Kidney (tissue), 22 donors: ENCODE measurements at places on chromosomes 7 and 10. TPM values are rescaled to one million over a fixed set of nuclear protein-coding genes. Genes with fewer than 3 reads are reported as not detected.

Gene EMX2
- polyA plus RNA-seq: 44.9 TPM

Gene LIPF
- polyA plus RNA-seq: not detected

Gene NEUROD6
- polyA plus RNA-seq: not detected

- no peak for DNase-seq
Measured at GRCh38 chr10:23217471-23217870, 25.4 kb downstream of the PTF1A start.

GRCh38 chr10:421170-421569 is 268.3 kb downstream of the DIP2C start:
- DNase-seq: no peak

DNA sequence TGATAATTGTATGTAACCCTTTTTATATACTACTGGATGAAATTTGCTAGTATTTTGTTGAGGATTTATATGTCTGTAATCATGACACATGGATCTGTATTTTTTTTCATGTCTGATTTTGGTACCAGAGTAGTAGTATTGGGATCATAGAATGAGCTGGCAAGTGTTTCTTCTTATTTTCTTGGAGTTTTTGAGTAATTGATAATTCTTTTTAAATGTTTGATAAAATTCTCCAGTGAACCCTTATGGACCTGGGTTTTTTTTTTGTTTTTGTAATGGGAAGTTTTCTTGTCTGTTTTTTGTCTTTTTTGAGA is 28.4 kb downstream of the ZNF33A start:
- no peak for DNase-seq

GRCh38 chr10:61791216-61791615 is 110.3 kb upstream of the ARID5B start:
- peak; percentile 12 for DNase-seq
